NCI-H187 treated with DMSO at 0.1 percent for 48 hours (cell line): ENCODE measurements at places on chromosomes 12 and 14.
A peak's percentile ranks its signal among the peaks of the same experiment; 100 is the strongest.

DNA sequence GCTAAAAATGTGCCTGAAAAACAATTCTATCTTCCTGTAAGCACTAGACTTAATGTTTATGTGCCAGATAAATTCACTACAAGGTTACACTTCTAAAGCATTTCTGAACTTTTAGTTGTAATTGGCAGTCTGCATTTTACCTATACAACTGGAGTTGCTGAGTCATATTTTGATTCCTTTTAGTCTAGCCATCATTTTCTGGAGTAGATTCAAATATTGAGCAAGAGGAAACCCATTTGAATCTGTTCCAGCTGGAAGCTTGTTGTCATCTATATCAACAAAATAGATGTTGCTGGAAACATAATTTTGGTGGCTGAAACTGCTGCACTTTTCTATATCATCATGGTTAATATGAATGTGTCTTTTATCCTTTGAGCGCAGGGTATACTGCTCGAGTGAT is 122.2 kb upstream of the CCDC175 start:
- no peak for DNase-seq

GRCh38 chr12:124874988-124875802 is 11.5 kb upstream of the SCARB1 start:
- DNase-seq = no peak

- peak; percentile 75 for DNase-seq
These were observed 6.0 kb upstream of the CHD4 start for GRCh38 chr12:6613015-6613775.

GRCh38 chr12:94187361-94187760 is 39.0 kb downstream of the PLXNC1 start:
- DNase-seq = no peak

GRCh38 chr12:77377116-77377515 is 311.7 kb upstream of the E2F7 start:
- no peak for DNase-seq

- no peak for DNase-seq
These were observed 11.0 kb downstream of the WDR20 start for GRCh38 chr14:102150744-102151143.

DNA sequence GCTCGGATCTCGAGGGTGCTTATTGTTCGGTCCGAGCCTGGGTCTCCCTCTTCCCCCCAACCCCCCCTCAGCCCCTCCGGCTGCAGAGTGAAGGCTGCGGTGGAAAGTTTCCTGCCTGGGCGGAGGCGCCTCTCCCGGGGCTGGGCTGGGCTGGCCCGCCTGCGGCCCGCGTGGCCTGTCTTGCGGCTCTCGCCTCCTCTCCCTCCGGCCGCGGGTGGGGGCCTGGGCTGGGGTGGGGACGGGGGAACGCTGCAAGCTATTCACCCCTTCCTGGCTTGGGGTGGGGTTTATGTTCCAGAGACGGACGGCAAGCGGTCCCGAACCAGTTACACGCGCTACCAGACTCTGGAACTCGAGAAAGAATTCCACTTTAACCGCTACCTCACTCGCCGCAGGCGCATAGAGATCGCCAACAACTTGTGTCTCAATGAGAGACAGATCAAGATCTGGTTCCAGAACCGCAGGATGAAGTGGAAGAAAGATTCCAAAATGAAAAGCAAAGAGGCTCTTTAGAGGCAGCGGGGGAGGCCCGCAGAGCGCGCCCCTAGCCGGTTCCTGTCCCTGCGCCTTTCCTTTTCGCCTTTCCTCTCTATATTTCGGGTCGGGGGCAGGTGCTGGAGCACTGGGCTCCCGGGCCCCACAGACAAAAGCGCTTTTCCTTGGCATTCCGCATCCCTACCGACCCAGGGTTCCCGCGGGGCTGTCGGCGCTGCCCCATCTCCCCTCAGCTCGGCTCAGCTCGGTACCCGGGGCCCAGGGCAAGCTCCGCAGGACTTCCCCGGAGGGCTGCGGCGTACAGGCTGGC is 1.3 kb downstream of the HOXC5 start:
- DNase-seq = no peak

DNA sequence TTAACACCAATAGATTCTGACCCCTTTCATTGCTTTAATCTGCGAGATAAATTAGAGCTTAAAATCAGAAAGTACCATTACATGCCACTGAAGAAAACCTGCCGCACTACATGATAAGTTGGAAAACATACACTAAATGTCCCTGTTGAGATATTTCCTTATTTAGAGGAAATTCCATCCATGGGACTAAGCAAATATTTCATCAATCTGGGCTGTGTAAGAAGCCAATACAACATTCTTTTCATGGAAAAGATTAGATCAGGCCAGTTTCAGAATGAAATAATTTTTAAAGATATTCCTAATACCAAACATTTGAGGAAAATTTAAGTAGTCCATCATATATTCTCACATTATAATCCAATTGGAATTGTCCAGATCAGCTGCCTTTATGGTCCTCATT is 112.8 kb downstream of the LLPH start:
- DNase-seq = no peak

GRCh38 chr12:3139760-3140159 is 62.6 kb downstream of the TSPAN9 start:
- no peak for DNase-seq

DNA sequence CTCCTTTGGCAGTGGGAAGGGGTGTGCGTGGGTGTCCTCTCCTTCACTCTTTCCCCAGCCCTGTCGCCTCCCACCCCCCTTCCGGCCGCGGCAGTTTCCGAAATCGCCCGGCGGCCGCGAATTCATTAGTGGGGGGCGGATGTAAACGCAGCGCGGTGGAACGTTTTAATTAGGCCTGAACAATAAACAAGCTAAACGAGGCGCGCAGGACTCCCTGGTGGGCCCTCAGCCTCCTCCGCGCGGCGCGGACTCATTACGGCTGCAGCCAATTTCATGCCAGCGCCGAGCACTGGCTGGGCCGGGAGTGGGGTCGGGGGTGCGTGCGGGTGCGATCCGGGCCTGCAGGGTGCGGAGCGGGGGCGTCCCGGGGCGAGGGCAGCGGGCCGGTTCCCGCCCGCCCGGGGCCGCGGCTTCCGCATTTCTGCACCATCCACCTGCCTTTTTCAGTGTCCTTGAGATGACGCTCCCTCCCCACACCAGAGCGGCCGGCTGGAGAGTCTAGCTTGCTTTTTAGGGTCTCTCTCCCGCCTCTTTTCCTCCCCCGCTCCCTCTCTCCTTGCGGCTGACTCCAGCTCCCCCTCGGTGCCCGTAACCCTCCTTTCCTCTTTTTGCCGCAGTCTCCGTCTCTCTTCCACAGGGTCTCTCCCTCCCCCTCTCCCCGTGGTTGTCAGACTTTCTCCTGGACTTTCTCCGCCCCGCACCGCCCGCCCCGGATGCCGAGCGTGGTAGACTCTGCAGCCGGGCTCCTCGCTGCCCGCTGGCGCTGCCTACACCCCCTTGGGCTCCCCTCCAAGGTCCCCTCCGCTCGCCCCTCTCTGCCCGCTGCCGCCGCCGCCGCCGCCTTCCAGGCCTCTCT is at the start of gene CISTR:
Gene CISTR, minus strand, starts transcription at position 644 of the 856 bp plus-strand sequence.
- no peak for DNase-seq

- DNase-seq = no peak
These were observed 79.6 kb downstream of the WDR20 start for GRCh38 chr14:102219316-102219715.

DNA sequence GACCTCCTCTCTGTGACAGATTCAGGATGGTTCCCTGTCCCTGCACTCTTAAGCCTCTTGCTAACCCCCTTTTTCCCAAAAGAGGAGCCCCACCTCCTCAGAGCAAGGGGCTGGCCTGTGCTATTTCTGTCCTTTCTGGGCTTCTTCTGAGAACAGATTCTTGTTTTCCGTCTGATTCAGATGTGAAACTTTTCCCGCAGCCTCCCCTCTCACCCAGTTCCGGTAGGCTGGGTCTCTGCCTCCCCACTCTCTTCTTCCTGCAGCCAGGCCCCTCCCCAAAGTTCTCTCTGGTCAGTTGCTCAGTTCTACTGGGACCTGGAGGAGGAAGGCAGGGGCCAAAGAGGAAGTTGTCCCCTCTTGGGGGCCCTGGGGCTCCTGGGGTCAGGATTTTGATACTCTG is 11.8 kb downstream of the PDE1B start:
- no peak for DNase-seq

DNA sequence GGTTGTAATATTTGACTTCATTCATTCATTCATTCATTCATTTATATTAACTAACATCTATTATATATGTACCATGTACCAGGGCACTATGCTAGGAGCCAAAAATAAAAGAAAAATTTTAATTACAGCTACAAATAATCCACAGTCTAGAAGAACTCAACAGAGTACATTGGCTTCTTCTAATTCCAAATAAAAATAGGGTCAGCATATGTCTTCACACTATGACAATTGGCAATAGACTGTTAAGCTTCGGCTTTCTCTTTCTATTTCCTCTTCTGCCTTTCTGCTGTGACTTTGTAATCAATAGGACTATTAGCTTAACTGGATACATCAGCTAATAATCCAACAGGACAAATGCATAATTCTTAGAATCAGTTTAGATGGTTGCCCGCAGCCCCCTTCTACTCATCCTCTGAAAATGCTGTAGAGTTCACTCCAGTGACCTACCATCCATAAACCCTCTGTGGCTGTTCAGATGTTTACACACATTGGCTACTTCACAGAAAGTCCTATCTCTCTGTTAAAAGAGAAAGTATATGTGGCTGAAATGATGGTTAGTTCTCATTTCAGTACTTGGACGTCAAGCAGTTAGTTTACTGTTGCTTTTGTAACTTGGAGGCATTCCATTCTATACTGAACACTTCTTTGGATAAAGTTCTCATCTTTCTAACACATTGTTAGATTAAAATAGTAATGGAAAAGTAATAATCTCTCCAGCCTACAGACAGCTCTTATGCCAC is 445.5 kb upstream of the GARIN6 start:
- DNase-seq = no peak

DNA sequence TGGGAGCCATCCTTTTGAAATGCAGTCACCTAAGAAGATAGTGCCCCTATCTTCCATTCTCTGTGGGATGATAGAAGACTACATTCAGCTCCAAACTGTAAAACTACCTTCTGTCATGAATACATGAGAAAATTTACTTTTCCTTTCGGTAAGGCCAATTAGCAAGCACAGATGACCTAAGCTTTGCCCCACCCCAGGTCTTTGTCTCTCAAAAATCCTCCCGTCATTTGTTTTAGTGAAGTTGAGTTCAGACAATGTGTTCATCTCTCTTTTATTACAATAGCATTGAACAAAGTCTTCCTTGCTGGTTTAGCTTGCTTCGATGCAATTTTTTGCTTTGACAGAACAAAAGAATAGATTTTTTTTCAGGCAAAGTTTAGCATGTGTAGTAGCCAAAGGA is 18.2 kb upstream of the FSCB start:
- no peak for DNase-seq

- no peak for DNase-seq
These were observed 17.1 kb upstream of the DLK1 start for GRCh38 chr14:100709289-100710284.

DNA sequence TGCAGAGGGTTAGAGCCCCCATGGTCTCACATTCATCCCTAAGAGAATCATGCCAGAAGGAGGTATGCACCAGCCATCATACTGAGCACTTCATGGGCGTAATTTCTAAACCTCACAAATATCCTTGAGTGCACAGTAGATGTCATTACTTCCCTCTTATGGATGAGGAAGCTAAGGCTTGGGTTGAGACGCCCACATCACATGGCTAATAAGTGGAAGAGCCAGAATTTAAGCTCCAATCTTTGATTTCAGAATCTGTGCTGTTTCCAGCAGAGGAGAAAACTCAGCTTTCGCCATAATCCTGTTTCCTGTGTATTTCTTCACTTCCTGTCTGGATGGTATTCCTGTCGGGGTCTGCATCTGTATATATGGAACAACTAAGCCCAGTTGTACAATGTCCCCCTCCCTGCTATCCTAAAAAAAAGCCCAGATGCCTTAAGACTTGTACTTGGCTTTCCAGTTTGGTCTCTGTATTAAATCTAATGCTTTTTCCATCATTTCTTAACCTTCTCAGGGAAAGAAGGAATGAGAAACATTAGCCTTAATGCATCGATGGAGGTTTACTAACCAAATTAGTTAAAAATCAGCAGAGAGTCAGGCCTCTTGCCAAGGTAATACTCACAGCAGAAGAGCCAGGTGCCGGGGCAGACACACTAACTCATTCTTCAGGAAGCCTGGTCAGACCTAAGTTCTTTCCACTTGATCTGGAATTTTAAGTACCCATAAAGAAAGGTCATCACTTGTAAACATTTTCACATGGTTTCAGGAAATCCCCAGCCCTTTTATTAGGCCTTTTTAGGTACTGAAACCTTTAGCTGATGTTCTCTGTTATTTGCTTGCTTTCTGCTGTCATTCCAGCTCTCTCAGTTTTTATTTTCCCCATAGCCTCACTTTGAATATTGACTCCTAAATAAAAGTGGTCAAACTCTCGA is 5.3 kb downstream of the ISCU start:
- no peak for DNase-seq

DNA sequence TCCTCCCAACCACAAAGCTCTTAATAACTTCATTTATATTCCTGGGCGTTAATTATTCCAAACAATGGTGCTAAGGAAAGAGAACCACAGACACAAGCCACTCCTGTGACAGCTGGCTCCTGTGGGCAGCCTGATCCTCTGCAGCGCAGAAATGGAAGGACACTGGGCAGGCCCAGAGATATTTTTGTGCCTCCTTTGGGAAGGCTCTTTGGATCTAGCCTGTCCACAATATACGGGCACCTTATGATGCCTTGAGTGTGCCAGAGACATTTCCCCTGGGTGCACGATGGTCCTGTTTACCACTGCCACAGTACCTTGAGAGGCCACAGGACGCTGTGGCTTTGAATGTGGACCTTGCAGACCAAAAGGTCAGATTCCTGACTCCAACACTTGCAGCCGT is 2.1 kb downstream of the ASB2 start:
- no peak for DNase-seq

DNA sequence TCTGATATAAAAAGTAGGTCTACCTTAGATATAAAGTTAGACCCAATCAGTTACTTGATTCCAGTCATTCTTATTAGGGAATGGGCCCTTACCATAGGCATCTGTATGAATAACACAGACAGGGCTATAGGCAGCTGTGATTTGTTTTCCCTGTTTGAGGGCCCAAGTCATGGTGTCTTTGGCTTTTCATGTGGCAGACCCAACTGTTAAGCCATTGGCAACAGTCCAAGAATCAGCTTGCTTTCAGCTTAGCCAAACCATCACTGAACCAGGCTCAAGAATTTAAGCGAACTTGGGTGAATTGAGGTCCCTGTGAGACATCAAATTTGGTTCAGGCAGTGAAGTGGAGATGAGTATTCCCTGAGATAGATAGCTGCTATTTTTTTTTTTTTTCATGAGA is 111.2 kb downstream of the LRRIQ1 start:
- DNase-seq = no peak

GRCh38 chr14:65703521-65703920 is 291.0 kb downstream of the FUT8 start:
- peak; percentile 52 for DNase-seq

- DNase-seq = no peak
These were observed 26.7 kb downstream of the C12orf75 start for GRCh38 chr12:105357162-105357691.
